Upper lobe of left lung (tissue), 6 donors: ENCODE measurements at places on chromosomes 1 and 21. TPM values are rescaled to one million over a fixed set of nuclear protein-coding genes. Genes with fewer than 3 reads are reported as not detected.

GRCh38 chr21:36636439-36636838 lies 62.5 kb upstream of the SIM2 start:
- H3K27ac ChIP-seq: no peak overlapping the region
- no peaks in the 10 kb centered on the region for H3K36me3 ChIP-seq

DNA sequence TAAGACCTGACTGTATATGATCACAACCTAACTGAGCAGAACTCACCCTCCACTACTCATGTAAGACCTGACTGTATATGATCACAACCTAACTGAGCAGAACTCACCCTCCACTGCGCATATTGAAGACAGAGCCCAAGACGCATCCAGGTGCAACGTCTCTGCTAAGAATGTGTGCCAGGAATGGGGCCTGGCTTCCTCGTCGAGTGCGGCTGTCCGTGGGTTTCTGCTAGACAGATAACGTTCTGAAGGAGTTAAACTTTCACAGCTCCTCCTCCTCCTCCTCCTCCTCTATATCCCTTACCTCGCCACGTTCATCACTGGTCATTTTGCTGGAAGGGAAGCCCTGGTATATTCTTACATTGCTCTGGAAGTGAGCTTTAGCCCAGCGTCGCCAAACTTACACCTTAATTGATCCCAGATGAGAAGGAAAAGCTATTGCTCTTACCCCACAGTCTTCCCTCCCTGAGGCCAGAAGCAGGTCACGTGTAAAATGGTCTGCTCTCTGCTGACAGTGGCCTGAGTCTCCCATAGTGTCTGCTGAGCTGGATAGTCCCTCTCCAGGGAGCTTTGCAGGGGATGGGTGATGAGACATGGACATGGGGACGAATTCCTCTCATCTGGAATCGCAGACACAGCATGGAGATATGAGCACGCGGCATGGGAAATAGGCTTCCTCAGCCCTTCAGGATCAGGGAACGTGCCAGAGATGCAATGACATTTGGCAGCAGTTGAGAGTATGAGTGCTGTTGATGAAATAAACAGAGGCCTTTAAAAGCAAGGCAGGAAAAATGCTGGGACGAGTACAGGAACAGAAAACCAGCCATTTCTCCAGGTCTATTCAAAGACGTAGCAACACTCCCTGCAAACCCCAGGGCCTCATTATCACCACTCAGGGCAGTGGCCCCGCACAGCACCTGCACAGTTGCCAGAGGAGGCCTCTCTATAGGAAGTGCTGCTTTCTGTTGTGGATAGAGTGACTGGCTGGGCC lies 528.1 kb downstream of the KIF26B start:
- no peak for DNase-seq
- no peaks in the 10 kb centered on the region for H3K36me3 ChIP-seq
- no peak overlapping the region for H3K27ac ChIP-seq
- H3K4me3 ChIP-seq: no peak overlapping the region
- H3K27me3 ChIP-seq: no peaks in the 10 kb centered on the region

DNA sequence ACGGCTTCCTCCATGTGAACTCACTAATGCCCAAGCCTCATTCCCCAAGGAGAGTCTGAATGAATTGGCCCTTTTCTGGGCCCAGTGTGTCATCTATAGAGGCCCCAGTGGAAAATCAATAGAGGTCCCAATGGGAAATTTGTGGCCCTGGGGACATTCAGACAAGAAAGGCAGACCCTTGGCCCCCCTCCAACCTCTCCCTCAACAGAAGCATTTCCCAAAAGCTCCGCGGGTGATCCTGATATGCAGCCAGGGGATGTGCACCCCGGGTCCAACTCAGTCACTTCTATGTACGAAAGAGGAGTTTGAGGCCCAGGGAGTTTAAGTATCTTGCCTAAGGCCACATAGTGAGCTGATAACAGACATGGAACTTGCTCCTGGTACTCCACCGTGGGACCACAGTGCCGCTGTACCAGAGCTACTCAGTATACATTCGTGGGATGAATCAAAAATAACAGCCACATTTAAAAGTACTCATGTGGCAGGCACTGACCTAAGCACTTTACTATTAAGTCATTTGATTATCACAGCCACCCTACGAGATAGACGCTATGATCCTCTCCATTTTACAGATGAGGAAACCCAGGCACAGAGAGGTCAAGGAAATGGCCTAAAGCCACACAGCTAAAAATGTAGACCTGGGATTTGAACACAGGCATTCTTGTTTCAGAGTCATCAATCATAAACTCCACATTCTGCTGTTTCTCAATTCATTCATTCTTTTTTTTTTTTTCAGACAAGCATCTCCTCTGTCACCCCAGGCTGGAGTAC lies 8.5 kb downstream of the EPHA2 start:
- no peak overlapping the region for H3K4me3 ChIP-seq
- no peaks in the 10 kb centered on the region for H3K27me3 ChIP-seq
- peaks cover 76% of the 10 kb centered on the region for H3K4me1 ChIP-seq
- H3K27ac ChIP-seq: peak overlapping the region; percentile 92
- no peak for DNase-seq

DNA sequence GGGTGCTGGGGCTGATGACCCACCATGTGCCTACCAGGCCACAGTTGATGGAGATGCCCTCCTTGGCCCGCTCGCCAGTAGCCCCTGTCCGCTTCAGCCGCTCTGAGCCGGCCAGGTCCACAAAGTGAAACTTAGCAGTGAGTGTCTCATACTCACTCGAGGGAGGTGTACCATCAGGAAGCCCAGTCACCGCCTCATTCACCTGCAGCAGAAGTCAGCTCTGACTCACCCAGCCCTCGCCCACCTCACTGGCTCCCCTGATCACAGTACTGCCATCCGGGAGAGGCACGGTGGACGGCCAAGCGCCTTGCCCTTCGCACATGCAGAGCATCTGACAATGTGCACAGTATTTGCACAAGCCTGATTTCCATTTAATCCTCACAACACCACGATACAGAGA lies 18.8 kb downstream of the KIF21B start:
- no peaks in the 10 kb centered on the region for H3K27me3 ChIP-seq
- H3K27ac ChIP-seq: no peak overlapping the region
- no peaks in the 10 kb centered on the region for H3K4me1 ChIP-seq
- no peaks in the 10 kb centered on the region for H3K36me3 ChIP-seq
- DNase-seq: peak; percentile 30

GRCh38 chr1:1058088-1058905 lies 15.8 kb downstream of the RNF223 start:
- no peaks in the 10 kb centered on the region for H3K36me3 ChIP-seq
- no peak overlapping the region for H3K27ac ChIP-seq
- peaks cover 30% of the 10 kb centered on the region for H3K4me1 ChIP-seq
- H3K27me3 ChIP-seq: no peaks in the 10 kb centered on the region
- H3K4me3 ChIP-seq: peak overlapping the region; percentile 59

DNA sequence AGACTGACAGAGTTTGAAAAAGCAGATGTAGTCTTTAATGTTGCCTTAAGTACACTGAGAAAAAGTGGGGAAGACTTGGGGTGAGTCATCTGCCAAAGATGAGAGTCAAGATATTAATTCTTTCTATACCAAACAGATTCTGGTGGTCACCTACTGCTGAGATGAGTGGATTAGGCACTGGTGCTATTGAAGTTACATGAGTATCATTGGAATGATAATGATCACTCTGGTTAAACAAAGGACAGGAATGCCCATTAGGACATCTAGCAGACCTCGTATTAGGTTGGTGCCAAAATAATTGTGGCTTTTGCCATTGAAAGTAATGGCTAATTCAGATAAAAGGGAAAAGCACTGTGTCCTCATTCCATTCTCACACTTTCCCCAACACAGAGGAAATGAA lies 1588.9 kb downstream of the KCNT2 start:
- H3K36me3 ChIP-seq: no peaks in the 10 kb centered on the region
- no peak overlapping the region for H3K4me3 ChIP-seq
- no peaks in the 10 kb centered on the region for H3K27me3 ChIP-seq
- no peak for DNase-seq

- H3K36me3 ChIP-seq: no peaks in the 10 kb centered on the region
- DNase-seq: no peak
- H3K4me3 ChIP-seq: no peak overlapping the region
- H3K27me3 ChIP-seq: no peaks in the 10 kb centered on the region
Observed at GRCh38 chr1:99590578-99591209, 55.2 kb upstream of the PALMD start.

DNA sequence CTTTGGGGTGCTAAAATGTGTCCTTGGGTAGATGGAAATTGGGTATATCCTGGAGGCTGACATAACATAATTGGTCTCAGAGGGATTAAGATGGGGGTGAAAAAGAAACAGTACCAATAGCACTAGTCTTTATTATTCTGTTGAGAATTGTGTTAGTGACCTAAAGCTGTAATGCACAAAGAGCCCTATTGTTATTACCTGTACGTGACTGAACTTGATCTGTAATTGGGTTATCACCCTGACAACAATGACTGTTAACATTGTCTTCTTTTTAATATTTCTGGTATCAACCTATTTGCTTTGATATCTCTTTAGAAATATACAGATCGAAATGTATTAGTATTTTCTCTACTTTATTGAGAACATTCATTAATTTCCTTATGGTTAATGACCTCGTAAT lies 147.6 kb downstream of the NEK7 start:
- no peak overlapping the region for H3K4me3 ChIP-seq
- DNase-seq: no peak
- no peak overlapping the region for H3K27ac ChIP-seq
- no peaks in the 10 kb centered on the region for H3K27me3 ChIP-seq
- no peaks in the 10 kb centered on the region for H3K4me1 ChIP-seq

- no peak overlapping the region for H3K27ac ChIP-seq
- H3K4me3 ChIP-seq: no peak overlapping the region
- H3K36me3 ChIP-seq: no peaks in the 10 kb centered on the region
- DNase-seq: no peak
Observed at GRCh38 chr1:54424398-54424797, 18.2 kb upstream of the SSBP3 start.

- peaks cover 63% of the 10 kb centered on the region for H3K4me1 ChIP-seq
- peak overlapping the region; percentile 90 for H3K27ac ChIP-seq
- DNase-seq: peak; percentile 82
- H3K4me3 ChIP-seq: no peak overlapping the region
- no peaks in the 10 kb centered on the region for H3K27me3 ChIP-seq
Observed at GRCh38 chr1:156104065-156104810, 10.3 kb upstream of the LMNA start.

DNA sequence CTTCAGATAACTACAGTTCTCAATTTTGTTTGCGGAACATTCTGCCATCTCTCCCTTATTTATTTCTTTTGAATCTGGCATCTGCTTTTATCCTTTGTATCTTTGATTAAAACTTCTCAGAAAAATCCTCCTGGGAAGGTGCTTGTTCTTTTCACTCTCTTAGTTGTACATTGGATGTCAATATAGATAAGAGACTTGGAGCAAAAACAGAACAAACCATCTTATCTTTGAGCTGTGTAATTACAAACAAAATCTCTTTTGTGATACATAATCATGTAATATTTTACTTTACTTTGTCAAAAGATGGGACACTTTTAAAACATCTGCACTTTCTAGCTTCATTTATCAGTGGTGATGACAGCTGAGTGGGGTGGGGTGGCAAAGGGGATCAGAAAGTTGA lies 307.2 kb upstream of the LYPLAL1 start:
- no peaks in the 10 kb centered on the region for H3K4me1 ChIP-seq
- no peak overlapping the region for H3K4me3 ChIP-seq
- no peaks in the 10 kb centered on the region for H3K27me3 ChIP-seq
- H3K27ac ChIP-seq: no peak overlapping the region
- no peaks in the 10 kb centered on the region for H3K36me3 ChIP-seq

DNA sequence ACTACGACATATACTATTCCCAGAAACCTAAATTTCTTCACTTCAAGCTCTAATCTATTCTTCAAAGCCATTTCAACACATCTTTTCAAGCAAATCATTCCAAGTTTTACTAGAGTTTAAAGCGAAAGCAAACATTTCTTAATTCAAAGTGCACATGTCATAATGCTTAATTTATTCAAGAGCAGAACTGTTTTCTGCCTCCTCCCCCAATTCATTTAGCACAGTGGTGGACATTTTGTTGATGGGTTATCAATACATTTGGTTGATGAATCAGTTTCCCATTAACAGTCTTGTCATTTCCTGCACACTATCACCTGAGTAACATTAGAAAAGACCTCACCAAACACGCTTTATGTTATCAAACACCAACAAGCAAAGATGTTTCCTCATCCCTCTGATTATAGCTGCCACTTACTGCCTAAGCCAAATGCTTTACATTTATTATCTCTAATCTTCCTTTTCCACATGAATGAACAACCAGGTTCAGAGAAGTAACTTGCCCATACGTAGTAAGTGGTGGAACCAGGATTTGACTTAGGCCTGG lies 2.0 kb downstream of the SRSF4 start:
- H3K36me3 ChIP-seq: no peaks in the 10 kb centered on the region
- no peak for DNase-seq
- H3K4me3 ChIP-seq: peak overlapping the region; percentile 93
- H3K27ac ChIP-seq: peak overlapping the region; percentile 100
- peaks cover 54% of the 10 kb centered on the region for H3K4me1 ChIP-seq

GRCh38 chr21:36776981-36777617 lies 78.2 kb downstream of the SIM2 start:
- H3K4me1 ChIP-seq: no peaks in the 10 kb centered on the region
- DNase-seq: no peak
- no peak overlapping the region for H3K4me3 ChIP-seq
- H3K27ac ChIP-seq: no peak overlapping the region

DNA sequence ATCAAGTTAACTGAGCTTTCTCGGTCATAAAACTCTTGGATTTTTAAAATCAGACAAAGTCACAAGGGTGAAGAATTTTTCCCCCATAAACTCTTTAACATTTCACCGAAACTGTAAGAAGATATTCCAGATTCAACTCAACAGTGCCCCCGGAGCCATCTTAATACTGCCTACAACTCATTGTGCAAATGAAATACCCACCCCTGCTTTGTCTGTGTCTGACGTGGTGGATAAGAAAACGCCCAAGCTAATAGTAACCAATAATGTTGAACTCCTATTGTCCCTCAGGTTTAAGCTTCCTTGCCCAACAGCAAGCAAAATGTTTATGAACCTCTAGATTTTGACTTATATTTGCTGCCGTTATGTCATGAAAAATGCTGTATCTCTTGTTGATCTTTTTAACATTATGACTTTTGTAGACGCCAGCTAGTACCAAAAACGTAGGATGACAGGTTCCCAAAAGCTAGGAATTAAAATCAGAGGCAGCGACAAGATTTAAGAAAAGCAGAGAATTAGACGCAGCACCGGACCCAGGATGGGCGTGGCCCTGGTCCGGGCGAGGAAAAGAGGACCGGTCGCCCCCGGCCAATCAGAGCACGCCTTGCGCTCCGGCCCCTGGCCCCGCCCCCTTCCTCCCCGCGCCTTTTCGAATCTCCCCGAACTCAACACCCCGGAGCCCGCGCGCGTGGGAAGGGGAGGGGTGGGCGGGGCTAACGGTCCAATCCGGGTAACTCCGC lies 1.1 kb downstream of the STMN1 start:
- no peaks in the 10 kb centered on the region for H3K27me3 ChIP-seq
- peak overlapping the region; percentile 86 for H3K27ac ChIP-seq
- peak overlapping the region; percentile 83 for H3K4me3 ChIP-seq
- peak; percentile 98 for DNase-seq
- peaks cover 27% of the 10 kb centered on the region for H3K4me1 ChIP-seq

- DNase-seq: peak; percentile 43
- H3K36me3 ChIP-seq: no peaks in the 10 kb centered on the region
- H3K4me3 ChIP-seq: no peak overlapping the region
- peaks cover 11% of the 10 kb centered on the region for H3K27me3 ChIP-seq
Observed at GRCh38 chr1:2632051-2632430, 775 bp downstream of the MMEL1 start.

The AMY2B gene
- total RNA-seq: 19.0 TPM

The DEPDC1 gene
- 0.14 TPM for total RNA-seq

The PTAFR gene
- 10.5 TPM for total RNA-seq

The CAPN8 gene
- total RNA-seq: 57.9 TPM
